ENCODE measurements at places on chromosomes 12 and 14.

DNA sequence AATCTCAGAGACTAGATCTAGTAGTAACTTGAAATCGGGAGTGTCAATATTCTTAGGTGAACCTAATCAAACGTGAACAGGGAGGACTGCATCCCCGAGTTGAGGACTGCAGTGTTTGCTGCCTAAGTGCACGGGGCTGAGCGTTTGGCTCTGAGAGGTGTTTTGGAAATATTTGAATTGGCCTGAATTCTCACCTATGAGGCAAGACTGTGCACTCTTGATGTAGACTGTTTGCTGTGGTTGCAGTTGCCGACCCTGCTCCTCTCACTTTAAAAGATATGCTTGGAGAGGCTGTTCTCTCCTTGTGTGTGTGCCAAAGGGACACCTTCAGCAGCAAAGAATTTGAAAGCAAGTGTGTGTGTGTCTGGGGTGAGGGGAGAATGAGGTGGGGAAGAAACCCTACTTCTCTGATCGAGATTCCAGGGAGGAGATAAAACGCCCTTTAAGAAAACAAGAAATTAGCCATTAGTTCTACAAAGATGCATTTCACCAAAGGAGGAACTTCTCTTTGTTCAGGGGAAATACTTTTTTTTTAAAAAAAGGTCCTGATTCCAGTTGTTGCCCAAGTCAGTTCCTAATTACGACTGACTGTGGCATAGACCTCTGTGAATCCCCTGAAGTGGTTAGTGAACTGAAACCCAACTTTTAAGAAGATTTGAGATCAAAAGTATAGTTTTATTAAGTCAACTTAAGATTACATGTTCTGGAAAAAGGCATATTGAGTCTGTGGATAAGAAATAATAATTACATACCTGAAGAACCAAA lies 106.6 kb downstream of the DYRK2 start:
- no peak for DNase-seq

GRCh38 chr12:67618303-67618702 lies 30.2 kb upstream of the DYRK2 start:
- no peak for DNase-seq

DNA sequence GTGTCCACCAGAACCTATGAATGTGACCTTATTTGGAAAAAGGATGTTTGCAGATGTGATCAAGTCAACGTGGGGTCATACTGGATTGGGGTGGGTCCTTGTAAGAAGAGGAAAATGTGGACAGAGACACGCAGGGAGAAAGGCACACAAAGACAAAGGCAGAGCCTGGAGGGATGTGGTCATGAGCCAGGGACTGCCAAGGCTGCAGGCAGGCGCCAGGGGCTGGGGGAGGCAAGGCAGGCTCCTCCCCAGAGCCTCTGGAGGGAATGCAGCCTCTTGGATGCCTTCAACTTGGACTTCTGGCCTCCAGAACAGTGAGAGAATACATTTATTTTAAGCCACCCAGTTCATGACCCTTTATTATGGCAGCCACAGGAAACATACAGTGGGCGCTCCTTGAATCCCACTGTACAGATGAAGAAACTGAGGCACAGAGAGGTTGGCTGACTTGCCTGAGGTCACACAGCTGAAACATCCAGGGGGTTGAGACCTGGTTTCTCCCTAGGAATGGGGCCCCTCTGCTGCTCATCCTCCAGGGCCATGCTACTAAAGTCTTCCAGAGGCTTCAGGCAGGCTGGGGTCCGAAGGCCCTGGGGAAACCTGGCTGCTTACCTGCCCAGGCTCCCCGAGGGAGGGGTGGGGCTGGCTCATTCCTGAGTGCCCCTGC lies 99.7 kb downstream of the RFLNA start:
- DNase-seq, result no peak

- no peak for DNase-seq
Observed at GRCh38 chr12:46492471-46493085, 120.0 kb upstream of the SLC38A2 start.

DNA sequence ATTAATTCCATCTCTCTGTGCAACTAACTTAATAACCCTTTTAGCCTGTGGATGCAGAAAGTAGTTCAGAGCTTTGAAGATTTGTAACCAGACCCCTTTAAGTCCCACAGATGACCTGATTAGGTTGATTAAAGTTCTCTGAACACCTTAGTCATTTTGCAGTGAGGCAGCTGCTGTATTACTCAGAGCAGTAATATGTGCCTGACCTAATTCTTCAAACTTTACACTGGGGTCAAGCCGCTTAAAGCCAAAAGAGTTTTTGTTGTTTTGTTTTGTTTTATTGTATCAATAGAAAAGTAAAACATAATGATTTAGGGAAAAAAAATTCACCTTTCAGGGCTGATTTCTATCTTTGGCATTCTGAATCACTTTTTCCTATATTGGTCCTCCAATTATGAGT lies 78.6 kb upstream of the PLEKHG7 start:
- DNase-seq, result no peak

DNA sequence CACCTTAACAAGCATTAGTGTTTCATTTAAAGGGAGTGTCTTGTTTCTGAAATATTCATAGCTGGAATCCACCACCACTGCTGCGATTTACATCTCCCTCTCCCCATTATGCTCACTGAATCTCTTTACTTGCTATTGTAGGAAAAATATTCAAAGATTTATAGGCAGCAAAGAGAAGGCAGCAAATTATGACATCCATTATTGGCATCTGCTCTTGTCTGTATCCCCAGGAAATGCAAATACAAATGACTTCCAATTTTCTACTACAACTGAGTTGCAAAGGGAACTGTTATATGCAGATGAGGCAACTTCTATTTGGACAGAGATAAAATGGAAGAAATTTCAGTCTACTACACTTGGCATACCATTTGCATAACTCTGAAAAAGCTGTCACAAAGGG lies 88.4 kb upstream of the PRKD1 start:
- DNase-seq, result no peak

DNA sequence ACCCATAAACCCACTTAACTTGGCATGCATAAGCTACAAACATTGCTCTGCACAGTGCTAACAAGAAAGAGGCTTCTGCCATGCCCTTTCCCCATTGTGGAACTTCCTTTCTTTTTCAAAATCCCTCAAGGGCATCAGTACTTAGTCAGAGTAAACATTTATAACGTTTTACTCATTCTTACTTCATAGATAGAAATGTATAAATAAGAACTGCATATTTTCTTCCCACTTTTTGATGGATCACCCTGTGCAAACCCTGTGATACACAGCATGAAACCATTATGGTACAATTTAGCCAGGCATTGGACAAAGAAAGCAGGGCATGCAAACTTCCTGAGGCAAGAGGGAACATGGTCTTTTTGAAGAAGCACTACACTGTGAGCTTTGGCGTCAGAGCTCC lies 113.8 kb upstream of the FOXG1 start:
- DNase-seq, result no peak

DNA sequence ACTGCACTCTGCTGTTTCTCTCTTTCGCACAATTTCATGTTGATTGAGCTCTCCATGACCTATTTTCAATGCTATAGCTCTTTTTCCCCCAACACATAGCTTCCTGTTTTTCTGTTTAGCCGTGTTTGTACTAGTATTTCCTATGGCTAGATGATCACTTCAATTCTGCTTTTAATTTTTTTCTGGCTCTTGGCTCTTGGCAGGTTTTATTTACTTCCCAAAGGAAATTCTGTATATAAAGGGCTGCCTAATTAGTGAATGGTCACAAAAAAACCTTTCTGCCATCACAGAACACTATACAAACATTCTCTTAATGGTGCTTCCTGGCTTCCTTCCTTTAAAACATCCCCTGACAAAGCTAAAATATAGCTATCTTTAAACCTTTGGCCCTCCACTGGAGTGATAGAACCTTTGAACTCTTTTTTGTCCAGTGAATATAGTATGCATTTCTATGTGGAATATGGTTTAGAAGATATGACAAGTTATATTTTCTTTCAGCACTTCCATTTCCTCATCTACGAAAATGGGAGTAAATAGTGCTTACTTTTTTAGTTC lies 88.2 kb downstream of the RASSF9 start:
- no peak for DNase-seq

- DNase-seq, result peak; percentile 42
Observed at GRCh38 chr14:106831322-106831720, 1304.9 kb downstream of the TMEM121 start.

GRCh38 chr12:66241061-66242043 lies 52.3 kb downstream of the IRAK3 start:
- DNase-seq, result no peak

- no peak for DNase-seq
Observed at GRCh38 chr14:67554341-67554740, 21.3 kb downstream of the PLEKHH1 start.

DNA sequence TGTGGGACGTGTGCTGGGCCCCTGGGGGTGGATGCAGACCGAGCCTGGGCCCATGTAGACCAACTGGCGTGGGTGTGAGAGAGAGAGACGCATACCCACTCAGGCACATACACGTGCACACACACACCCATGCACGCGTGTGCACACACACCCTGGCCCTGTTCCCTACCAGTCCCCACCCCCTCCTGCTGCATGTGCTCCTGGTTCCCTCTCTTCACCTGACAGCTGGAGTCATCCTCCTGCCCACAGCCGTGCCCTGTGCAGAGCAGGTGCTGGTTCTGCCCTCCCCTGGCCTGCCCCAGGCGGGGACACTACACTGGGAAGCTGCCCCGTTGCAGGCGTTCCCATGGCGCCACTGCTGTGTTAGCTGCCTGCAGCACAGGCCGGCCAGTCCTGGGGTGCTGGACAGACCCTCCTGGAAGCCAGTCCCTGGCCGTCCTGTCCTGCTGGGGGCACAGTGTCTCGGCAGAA lies 18.5 kb downstream of the PACS2 start:
- DNase-seq, result no peak

- DNase-seq, result no peak
Observed at GRCh38 chr14:98501836-98502235, 770.2 kb downstream of the BCL11B start.

DNA sequence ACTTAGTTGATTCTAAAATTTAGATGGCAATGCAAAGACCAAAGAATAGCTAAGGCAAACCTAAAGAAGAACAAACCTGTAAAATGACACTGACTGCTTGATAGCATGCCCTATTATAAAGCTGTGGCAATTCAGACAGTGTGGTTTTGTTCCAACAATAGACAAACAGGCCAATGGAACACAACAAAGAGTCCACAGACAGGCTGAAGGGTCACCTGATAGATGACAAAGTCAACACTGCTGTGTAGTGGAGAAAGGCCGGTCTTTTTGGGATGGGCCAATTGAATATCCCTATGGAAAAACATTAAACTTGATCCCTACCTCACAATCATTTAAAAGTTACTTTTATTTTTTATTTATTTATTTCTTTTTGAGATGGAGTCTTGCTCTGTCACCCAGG lies 33.8 kb upstream of the SLC25A3 start:
- no peak for DNase-seq

DNA sequence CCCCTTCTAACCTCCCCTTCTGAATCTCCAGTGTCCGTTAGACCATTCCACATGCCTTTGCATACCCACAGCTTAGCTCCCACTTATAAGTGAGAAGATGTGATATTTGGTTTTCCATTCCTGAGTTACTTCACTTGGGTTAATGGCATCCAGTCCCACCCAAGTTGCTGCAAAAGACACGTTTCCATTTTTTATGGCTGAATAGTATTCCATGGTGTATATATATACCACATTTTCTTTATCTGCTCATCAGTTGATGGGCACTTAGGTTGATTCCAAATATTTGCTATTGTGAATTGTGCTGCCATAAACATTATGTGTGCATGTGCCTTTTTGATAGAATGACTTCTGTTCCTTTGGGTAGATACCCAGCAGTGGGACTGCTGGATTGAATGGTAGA lies 67.8 kb downstream of the MVK start:
- no peak for DNase-seq

DNA sequence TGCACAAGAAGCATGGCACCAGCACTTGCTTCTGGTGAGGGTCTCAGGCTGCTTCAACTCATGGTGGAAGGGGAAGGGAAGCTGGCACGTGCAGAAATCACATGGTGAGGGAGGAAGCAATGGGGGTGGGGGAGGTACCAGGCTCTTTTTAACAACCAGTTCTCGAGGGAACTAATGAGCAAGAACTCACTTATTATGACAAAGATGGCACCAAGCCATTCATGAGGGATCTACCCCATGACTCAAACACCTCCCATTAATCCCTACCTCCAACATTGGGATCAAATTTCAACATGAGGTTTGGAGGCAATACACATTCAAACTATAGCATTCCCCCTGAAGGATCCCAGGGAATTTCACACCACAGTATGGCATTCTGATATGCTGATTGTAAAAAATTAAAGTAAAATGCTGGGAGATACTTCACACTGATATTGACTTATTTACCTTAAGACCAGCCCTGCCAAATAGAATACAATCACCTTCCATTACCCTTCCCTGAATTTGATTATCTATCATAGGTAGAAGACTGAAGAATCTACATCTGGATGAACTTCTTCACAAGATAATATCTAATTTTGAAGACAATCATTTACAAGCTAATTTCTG lies 201.7 kb upstream of the PLXNC1 start:
- no peak for DNase-seq

Measured in stimulated activated CD4-positive, alpha-beta T cell treated with anti-CD3 and anti-CD28 coated beads, Interleukin-15, amount 100 ng/mL, for 1 hour (primary cell).